ENCODE measurements at places on chromosomes 2 and 18. TPM values are rescaled to one million over a fixed set of nuclear protein-coding genes. Genes with fewer than 3 reads are reported as not detected.

The NIFK gene
- total RNA-seq, result 102 TPM

The IL36RN gene
- total RNA-seq, result not detected

The CNGA3 gene
- not detected for total RNA-seq

The ERMN gene
- 3.7 TPM for total RNA-seq

The NETO1 gene
- not detected for total RNA-seq

The IL1B gene
- total RNA-seq, result not detected

The UPP2 gene
- total RNA-seq, result not detected

The POTEC gene
- not detected for total RNA-seq

The SERPINB2 gene
- total RNA-seq, result not detected

The CXCR4 gene
- total RNA-seq, result 160 TPM

The GNLY gene
- 364 TPM for total RNA-seq

DNA sequence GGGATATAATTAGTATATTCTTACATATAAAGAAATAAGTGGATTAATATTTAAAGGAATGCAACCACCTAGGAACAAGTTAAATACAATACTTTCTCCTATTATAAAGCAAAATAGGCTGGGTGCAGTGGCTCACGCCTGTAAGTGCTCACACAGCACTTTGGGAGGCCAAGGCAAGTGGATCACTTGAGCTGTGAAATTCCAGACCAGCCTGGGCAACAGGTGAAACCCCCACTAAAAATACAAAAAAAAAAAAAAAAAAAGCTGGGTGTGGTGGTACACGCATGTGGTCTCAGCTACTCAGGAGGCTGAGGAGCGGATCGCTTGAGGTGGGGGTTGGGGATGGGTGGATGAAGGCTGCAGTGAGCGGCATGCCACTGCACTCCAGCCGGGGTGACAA, 286.2 kb upstream of the EPC2 start:
- no peaks in the 10 kb centered on the region for H3K27me3 ChIP-seq
- DNase-seq, result no peak
- H3K36me3 ChIP-seq, result peaks cover 18% of the 10 kb centered on the region
- no peak overlapping the region for H3K4me3 ChIP-seq

- no peaks in the 10 kb centered on the region for H3K36me3 ChIP-seq
- peaks cover 32% of the 10 kb centered on the region for H3K4me1 ChIP-seq
- no peak overlapping the region for H3K27ac ChIP-seq
- no peak for DNase-seq
- H3K4me3 ChIP-seq, result no peak overlapping the region
Observed at GRCh38 chr2:74417763-74418162, 3.7 kb downstream of the C2orf81 start.

GRCh38 chr2:140186313-140186712, 1406.1 kb upstream of the NXPH2 start:
- H3K4me1 ChIP-seq, result no peaks in the 10 kb centered on the region
- no peak overlapping the region for H3K4me3 ChIP-seq
- no peaks in the 10 kb centered on the region for H3K27me3 ChIP-seq
- no peak for DNase-seq
- H3K27ac ChIP-seq, result no peak overlapping the region
- no peaks in the 10 kb centered on the region for H3K36me3 ChIP-seq

GRCh38 chr2:172081221-172082022, 3.9 kb upstream of the DLX1 start:
- H3K36me3 ChIP-seq, result no peaks in the 10 kb centered on the region
- peak overlapping the region; percentile 28 for H3K27ac ChIP-seq
- peaks cover 84% of the 10 kb centered on the region for H3K27me3 ChIP-seq
- no peak overlapping the region for H3K4me3 ChIP-seq
- DNase-seq, result peak; percentile 30

GRCh38 chr2:33214436-33214835, 262.0 kb upstream of the RASGRP3 start:
- no peak overlapping the region for H3K27ac ChIP-seq
- no peak for DNase-seq
- H3K27me3 ChIP-seq, result peaks cover 12% of the 10 kb centered on the region
- no peaks in the 10 kb centered on the region for H3K4me1 ChIP-seq
- no peak overlapping the region for H3K4me3 ChIP-seq
- no peaks in the 10 kb centered on the region for H3K36me3 ChIP-seq

DNA sequence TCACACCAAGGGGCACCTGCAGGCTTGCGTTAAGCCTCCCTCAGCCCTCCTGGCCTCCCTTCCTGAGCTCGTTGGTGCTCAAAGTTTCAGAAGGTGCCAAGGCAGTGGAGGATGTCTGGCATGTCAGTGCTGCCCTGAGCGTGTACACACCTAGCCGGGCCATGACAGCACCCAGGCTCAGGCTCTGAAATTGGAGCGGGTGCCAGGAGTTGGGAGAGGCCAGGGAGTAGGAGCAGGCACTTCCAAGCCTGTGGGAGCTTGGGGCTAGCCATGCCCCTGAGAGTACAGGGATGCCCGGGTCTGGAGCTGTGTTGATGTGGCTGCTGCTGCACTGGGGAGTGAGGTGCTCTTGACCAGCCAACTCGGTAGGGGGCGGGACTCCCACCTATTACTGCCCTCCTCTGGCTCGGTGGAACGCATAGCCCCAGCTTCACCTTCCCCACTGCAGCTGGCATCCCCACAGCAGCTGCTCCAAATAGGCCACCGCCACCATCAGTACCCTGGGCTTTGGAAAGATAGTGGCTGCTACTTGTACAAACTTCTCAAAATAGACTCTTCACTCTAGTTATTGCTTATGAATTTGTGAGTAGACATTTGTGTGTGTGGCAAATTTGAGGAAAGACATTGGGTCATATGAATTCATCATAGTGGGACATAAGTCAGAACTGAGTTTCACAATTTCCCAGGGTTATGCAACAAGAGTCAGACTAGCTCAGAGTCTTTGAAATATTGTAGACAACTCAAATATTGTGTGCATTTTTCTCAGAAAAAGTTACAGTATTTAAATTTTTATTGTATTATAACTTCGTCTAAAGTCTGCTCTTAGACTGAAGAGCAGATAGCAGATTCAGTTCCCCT, 6.8 kb upstream of the PCARE start:
- H3K36me3 ChIP-seq, result peaks cover 4% of the 10 kb centered on the region
- H3K4me1 ChIP-seq, result peaks cover 3% of the 10 kb centered on the region
- no peak overlapping the region for H3K27ac ChIP-seq
- no peaks in the 10 kb centered on the region for H3K27me3 ChIP-seq
- H3K4me3 ChIP-seq, result no peak overlapping the region
- DNase-seq, result peak; percentile 11

GRCh38 chr2:8432706-8433336, 249.0 kb upstream of the ID2 start:
- H3K4me1 ChIP-seq, result peaks cover 22% of the 10 kb centered on the region

- peaks cover 55% of the 10 kb centered on the region for H3K36me3 ChIP-seq
- no peak overlapping the region for H3K27ac ChIP-seq
- peaks cover 1% of the 10 kb centered on the region for H3K4me1 ChIP-seq
- no peak overlapping the region for H3K4me3 ChIP-seq
- H3K27me3 ChIP-seq, result no peaks in the 10 kb centered on the region
Observed at GRCh38 chr2:48483916-48484315, 46.0 kb upstream of the STON1 start.

GRCh38 chr2:72674982-72675915, 150.6 kb downstream of the EXOC6B start:
- no peak overlapping the region for H3K4me3 ChIP-seq
- no peaks in the 10 kb centered on the region for H3K27me3 ChIP-seq
- H3K27ac ChIP-seq, result no peak overlapping the region
- no peaks in the 10 kb centered on the region for H3K36me3 ChIP-seq
- H3K4me1 ChIP-seq, result no peaks in the 10 kb centered on the region

DNA sequence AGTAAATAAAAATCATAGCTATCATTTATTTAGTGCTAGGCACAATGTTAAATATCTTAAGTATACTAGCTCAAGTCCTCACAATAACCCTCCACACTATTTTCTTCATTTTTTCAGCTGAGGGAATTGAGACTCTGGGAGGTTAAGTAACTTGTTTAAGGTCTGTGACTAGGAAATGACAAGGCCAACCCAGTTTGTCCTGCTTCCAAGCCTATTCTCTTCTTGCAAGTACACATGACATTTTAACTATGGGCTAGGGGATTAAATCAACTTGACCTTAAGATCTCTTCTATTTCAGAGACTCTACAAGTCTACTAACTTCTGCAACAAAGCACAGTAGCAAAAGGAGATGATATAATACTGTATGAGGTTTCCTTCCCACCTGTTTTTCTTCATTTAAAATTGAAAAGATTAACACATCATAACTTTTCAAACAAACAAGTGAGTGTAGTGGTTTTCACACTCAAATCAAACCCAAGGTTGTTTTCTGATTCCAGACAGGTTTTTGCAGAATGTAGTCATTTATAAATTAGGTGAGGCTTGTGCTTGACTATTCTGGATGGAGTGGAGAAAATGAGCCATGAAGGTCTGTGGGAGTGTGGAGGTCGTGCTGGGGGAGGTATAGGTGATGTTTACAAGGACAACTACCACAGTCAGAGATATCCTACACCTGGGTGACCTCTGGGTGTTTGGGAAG, 57.0 kb downstream of the CD28 start:
- peaks cover 31% of the 10 kb centered on the region for H3K4me1 ChIP-seq
- no peak overlapping the region for H3K4me3 ChIP-seq
- no peak for DNase-seq
- peak overlapping the region; percentile 79 for H3K27ac ChIP-seq
- H3K36me3 ChIP-seq, result peaks cover 32% of the 10 kb centered on the region

DNA sequence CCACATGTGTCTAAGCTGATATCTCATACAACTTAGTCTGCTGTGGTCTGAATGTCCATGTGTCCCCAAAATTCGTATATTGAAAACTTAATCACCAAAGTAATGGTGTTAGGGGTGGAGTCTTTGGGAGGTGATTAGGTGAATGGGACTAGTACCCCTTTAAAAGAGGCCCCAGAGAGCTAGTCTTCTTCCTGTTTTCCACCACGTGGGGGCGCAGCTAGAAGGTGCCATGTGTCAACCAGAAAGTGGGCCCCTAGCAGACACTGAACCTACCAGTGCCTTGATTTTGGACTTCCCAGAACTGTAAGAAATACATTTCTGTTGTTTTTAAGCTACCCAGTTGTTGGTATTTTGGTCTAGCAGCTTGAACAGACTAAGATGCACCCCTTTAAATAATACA, 86.6 kb downstream of the ASB1 start:
- no peak overlapping the region for H3K27ac ChIP-seq
- no peaks in the 10 kb centered on the region for H3K36me3 ChIP-seq
- H3K4me1 ChIP-seq, result peaks cover 4% of the 10 kb centered on the region
- peaks cover 10% of the 10 kb centered on the region for H3K27me3 ChIP-seq

DNA sequence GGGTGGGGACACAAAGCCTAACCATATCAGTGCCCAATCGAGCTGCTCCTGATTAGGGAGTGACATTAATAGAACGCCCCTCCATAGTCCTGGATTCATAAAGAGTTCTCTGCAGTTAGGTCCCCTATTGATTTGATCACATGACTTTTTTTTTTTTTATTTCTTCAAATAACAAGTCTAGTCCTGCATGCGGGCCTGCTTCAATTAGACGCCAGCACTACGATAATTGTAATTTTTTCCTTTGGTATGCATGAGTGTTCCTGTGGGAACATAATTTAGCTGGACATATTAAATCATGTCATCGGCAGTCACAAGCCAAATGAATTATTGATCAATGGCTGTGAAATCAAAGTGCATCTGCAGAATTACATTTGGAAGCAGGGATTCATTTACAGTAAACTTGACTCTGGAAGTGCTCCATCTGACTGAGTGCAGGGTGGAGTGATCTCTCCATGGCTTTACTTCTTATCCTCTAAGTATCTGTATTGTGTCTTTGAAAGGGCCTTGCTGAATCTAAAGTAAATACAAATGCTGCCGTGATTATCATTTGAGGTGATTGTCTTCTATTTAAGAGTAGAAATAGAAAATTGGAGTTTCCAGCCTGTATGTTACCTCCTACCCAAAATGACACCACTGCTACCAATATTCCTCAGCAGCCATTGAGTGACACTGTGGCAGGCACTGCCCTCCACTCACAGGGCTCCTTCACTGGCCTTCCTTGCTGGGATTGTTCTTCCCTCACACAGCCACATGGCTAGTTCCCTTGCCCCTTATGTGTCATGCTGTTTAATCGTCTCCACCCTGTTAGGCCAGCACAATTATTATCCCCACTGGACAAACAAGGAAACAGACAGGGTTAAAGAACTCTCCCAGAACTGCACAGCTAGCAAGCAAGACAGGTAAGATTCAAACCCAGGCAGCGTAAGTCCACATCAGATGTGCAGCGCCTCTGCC, 337.4 kb upstream of the ID2 start:
- no peaks in the 10 kb centered on the region for H3K27me3 ChIP-seq
- H3K4me1 ChIP-seq, result peaks cover 35% of the 10 kb centered on the region
- DNase-seq, result no peak
- peaks cover 34% of the 10 kb centered on the region for H3K36me3 ChIP-seq
- peak overlapping the region; percentile 16 for H3K27ac ChIP-seq

DNA sequence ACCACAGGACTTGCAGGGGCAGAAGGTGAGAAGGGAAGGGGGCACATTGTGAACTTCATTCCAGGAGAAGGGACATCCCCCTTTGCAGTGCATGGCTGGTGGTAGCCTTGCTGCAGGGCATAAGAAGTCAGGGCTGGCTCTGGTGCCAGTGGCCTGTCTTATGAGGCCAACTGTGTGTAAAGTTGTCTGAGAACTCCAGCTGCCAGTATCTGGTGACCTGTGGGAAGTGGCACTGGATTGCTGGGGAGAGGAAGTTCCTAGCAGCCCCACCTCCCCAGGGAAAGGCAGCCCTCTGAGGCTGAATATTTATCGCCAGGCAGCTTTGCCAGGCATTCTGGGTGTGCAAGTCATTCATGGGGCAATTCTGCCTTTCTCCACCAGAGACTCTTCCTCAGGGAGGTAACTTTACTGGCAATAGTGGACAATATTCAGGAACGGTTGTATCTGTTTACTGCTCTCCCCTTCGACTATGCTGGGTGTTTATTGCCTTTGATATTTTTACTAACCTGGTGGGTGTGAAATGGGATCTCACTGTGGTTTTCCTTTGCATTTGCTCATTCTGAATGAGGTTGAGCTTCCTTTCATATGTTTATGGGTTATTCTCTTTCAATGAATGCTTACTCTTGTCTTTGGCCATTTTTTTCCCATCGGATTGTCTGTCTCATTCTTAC, 12.3 kb downstream of the TRPM8 start:
- H3K4me1 ChIP-seq, result peaks cover 7% of the 10 kb centered on the region
- peaks cover 53% of the 10 kb centered on the region for H3K27me3 ChIP-seq
- no peaks in the 10 kb centered on the region for H3K36me3 ChIP-seq
- no peak overlapping the region for H3K4me3 ChIP-seq

DNA sequence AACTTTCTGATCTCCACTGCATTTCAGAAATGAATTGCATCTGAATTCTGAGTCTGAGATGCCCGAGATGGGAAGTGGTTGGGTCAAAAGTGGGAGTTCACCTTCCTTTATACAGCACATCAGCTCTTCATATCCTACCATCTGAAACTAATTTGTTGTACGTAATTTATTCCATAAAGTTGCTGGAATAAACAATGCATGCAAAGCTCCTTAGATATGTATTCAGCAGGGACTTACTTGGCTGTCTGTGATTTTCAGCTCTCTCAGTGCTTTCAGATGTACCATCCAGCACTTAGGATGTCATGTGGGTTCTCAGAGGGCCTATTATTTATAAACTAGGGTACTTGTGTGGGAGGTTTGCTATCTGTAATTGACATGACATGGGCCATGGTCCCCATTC, 46.9 kb upstream of the EFEMP1 start:
- H3K27ac ChIP-seq, result no peak overlapping the region
- no peak for DNase-seq
- H3K4me1 ChIP-seq, result no peaks in the 10 kb centered on the region
- no peak overlapping the region for H3K4me3 ChIP-seq
- no peaks in the 10 kb centered on the region for H3K27me3 ChIP-seq

- H3K27me3 ChIP-seq, result peaks cover 4% of the 10 kb centered on the region
- H3K4me1 ChIP-seq, result no peaks in the 10 kb centered on the region
- H3K27ac ChIP-seq, result no peak overlapping the region
- no peaks in the 10 kb centered on the region for H3K36me3 ChIP-seq
Observed at GRCh38 chr2:149662556-149662955, 75.0 kb upstream of the MMADHC start.

All from activated CD8-positive, alpha-beta memory T cell treated with anti-CD3 and anti-CD28 coated beads, Interleukin-2, amount 10 ng/mL, durations not matched to agents 7 days and 5 days (primary cell).